ENCODE measurements at places on chromosomes 4 and X.
A peak's percentile ranks its signal among the peaks of the same experiment; 100 is the strongest.

DNA sequence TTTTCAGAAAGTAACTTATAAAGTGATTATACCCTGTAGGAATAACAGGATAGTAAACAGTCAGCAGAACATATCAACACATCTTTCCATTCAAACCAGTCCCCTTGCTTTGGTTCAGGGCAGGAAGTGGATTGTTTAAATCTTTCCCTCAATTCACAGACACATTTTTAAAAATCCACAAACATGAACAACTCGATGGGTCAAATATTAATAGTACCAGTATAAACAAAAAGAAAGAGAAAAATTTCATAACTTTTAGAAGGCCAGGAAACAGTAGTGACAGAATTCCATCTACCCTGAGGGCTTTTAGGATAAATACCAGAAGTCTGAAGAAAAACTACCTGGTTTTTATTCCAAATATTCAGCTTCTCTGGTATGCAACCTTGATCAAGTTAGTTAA is 1072.8 kb upstream of the PABPC4L start:
- DNase-seq: peak; percentile 18

GRCh38 chrX:118373538-118373937 is 27.6 kb downstream of the WDR44 start:
- no peak for DNase-seq

- no peak for DNase-seq
Measured at GRCh38 chr4:179585761-179586160, 2143.5 kb upstream of the AGA start.

DNA sequence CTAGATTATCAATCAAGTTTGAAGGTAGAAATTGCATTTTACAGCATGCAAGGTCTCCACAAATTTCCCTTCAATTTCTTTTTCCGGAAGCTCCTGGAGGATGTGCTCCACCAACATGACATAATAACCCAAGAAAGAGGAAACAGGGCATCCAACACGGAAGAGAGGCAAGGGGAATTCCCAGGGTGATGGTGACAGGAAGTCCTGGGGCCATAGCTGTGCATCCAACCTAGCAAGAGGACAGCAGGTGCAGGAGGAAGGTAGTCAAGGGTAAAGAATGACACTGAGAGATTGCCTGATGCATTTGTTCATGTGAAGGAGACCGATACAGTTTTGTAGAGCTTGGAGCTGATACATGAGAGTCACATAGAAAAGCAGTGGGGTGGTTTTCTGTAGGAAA is 115.7 kb upstream of the LSM6 start:
- no peak for DNase-seq

- DNase-seq: no peak
Measured at GRCh38 chrX:15382813-15383212, 1.4 kb downstream of the VEGFD start.

- DNase-seq: peak; percentile 28
Measured at GRCh38 chr4:43132010-43132582, 239.6 kb downstream of the GRXCR1 start.

GRCh38 chr4:80143307-80143679 is 54.0 kb upstream of the PRDM8 start:
- DNase-seq: no peak

DNA sequence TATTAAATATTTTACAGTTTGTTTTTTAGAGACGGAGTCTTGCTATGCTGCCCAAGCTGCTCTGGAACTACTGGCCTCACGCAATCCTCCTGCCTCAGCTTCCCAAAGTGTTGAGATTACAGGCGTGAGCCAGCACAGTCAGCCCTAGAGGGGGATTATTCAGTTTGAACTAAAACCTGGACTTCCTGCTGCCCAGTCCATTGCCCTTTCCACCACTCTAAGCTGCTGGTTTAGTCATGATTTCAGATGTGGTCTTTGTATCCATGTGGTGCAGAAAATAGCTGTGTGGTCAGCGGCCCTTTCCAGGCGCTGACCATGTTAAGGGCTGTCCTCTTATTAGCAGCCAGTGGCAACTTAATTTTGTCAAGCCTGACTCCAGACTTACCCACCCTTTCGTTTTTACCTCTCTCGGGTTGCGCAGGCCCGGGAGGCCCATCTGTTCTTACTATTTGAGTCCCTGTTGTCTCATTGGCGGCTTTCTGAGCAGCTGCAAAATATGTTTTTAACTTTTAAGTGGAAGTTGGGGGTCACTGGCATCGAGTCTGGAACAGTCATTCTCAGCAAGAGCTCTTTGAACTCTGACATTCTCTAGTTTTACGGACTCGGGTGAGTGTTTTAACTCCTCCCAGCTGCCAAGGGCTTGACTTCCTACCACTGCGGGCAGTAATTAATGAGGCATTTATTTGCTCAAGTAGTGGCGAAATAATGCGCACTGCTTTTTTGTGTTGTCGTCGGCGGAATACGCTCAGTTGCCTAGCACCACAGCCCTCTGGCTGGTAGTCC is 773 bp upstream of the VMA21 start:
- DNase-seq: no peak

DNA sequence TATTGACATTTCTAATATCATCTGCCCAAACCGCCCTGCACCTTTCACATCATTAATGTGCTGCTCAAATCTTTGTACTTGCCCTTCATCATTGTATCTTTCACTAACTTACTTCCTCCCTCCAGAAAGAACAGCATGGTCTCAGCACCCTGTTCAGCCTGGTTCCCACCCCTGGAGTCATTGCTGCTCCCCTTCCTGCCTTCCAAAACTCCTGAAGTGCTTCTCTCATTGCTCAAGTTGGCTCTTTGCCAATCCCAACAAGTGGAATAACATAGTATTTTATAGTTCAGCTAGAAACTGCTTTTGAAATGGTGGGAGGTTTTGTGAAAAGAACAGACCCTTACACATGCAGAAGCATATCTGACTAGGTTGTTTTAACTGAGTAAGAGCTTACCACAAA is 14.0 kb upstream of the TTC29 start:
- no peak for DNase-seq

DNA sequence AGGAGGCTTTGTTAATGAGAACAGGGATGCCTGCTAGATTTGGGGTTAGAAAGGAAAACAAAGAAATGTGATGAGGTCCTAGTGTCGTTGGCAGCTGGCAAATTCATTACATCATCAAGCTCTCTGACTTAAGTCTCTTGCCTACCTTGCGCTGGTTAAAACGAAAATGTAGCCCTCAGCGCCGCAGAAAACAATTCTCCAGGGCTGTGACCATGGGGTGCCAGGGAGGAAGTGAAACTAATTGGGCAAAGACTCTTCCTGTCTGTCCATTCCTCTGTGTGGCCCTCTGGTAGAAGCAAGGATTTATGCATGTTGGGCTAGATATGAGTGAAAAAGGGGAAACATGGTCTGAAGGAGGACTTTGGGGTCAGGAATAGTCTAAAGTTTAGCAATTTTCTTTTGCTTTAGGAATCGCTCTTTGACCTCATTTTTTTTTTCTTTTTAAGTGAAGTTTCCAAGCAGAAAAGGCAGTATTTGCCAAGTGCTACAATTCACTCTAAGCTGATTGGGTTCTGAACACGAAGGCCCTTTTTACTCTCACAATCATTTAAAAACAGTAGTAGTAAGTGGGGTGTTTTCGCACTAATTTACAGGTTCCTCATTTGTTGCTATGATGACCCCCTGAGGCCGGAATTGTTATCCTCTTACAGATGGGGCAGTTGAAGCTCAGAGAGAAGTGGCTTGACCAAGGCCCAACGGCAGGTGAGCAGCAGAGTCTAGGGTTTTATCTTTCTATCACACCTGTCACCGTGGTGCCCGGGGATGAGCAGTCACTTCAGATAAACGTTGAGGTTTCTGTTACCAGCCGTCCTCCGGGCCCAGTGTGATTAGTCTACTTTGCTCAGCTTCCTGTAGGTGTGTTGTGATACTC is 27.3 kb upstream of the CHRNA9 start:
- DNase-seq: no peak

DNA sequence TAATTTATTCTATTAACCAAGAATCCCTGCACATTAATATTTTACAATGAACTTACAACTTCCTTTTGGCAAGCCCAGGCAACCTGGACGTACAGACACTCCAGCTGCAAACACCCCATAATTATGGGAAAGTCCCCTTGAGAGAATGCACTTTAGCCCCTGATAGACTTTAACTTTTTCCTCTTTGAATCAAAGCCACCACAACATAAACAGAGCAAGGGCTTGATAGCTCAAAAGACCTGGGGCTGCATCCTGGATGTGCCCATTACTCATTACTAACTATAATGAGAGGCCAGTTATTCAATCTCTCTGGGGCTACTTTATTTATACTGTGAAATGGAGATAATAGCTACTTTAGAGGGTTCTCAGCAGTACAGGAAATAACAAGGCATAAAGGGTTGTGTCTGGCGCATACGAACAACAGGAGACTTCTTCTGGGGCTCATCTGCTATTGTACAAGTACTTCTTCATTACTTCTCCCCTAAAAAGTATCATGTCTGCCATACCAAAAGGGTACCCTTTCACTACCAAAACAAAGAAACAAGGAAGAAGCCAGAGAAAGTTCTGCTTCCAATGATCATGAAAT is 54.9 kb downstream of the CASK start:
- DNase-seq: no peak

DNA sequence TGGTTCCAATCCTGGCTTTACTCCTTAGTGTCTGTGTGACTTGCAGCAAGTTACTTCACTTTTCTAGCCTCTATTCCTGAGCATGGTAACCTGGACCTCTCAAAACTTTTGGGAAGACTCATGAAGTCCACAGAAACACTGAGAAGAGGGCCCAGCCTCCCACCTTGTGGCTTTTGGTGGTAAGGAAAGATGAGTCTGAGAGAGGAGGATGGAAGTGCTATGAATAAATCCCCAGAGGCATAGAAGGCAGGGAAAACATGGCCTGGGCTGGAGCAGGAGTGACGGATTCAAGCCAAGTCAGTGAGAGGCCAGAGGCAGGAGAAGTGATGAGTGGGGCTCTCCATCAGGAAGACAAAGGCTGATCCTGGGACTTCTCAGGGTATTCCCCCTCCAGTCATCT is 10.9 kb upstream of the MAGEA4 start:
- DNase-seq: peak; percentile 0

DNA sequence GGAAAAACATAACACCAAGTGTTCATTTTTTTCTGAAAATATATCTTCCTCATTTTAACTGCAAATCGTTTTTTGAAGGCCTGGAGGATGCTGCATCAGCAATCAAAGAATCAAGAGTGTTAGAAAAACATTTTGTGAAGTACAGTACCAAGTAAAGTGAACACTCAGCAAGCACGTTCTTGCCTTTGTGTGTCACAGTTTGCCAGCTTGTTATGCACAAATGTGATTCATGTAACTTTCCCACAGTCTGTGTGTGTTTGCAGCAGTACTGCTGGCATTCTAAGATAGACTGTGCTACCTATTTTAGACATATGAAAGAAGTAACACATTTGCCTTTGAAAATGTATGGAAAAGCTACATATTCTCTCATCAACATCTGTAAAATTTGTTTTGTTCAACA is 1617.7 kb downstream of the RPA4 start:
- no peak for DNase-seq

GRCh38 chrX:78944351-78944750 is 840 bp upstream of the P2RY10 start:
- DNase-seq: no peak

GRCh38 chr4:1618438-1618837 is 65.7 kb downstream of the FAM53A start:
- DNase-seq: no peak

- no peak for DNase-seq
Measured at GRCh38 chrX:2955281-2955680, 26.1 kb upstream of the ARSD start.

DNA sequence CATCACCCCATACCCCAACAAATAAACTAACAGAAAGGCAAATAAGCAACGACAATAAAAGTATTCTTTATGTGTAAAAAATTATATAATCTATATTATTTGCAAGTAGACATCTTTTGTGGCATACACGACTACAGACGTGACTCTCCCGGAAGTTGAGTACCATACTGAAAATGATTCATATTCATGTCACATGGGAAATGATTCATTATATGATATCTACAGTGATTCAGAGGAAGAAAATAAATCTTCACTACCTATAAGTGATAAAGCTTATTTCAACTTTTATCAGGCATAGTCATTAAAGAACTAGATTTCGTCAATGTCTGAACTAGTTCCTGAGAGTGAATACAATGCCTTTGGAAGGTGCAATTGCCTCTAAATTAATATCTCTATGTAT is 4.6 kb upstream of the ANTXR2 start:
- DNase-seq: peak; percentile 43

- DNase-seq: no peak
Measured at GRCh38 chrX:2284601-2285000, 216.2 kb downstream of the DHRSX start.

- peak; percentile 74 for DNase-seq
Measured at GRCh38 chrX:109774706-109775105, 41.6 kb upstream of the ACSL4 start.

DNA sequence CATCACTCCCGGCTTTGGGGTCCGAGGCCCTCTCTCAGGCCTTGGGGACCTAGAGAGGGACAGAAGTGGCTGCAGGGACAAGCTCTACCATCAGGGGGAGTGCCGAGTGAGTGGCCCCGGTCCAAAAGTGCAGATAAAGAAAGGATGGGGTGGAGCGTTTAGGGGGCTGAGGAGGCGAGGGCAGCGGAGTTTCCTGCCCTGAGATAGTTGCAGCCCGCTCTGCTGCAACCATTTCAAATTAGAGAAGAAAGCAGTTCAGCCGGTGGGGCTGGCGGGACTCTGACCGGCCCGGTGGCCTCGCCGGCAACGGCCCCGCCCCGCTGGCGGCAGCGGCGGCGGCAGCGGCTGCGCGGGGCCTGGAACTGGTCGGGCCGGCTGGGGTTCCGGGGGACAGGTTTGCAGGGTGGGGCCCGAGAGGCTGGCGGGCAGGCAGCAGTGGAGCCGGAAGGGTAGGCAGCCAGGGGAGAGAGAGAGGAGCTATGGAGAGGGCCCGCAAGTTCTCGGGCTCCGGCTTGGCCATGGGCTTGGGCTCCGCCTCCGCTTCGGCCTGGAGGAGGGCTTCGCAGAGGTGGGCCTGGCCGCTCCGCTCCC is 7.6 kb downstream of the DLG3 start:
- DNase-seq: peak; percentile 0

DNA sequence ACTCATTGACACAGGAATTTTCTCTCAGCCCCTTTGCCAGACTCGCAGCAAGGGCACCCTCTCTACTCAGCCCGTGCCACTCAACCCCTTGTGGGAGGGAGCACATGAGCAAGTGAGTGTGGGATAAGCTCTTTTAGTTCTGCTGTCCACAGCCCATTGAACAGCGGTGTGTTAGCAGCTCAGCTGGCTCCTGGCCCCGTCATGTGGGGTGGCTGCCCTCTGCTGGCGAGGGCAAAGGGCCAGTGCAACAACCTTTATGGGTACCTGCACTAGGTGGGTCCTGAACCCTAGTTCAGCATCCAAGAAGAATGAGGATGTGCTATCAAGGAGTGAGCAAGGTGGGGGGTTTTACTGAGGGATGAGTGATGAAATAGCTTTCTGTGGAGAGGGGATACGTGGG is 85.0 kb upstream of the ZNF81 start:
- DNase-seq: peak; percentile 0

- no peak for DNase-seq
Measured at GRCh38 chr4:2063557-2064275, 4.6 kb downstream of the NAT8L start.
